Activated CD8-positive, alpha-beta memory T cell treated with anti-CD3 and anti-CD28 coated beads, Interleukin-2, amount 50 U/mL, for 48 hours (primary cell): ENCODE measurements at places on chromosomes 2 and 18.

- no peak for DNase-seq
Observed at GRCh38 chr18:75926811-75927210, 499.3 kb upstream of the SMIM21 start.

GRCh38 chr18:48954886-48955819 is 4.4 kb upstream of the SMAD7 start:
- no peak for DNase-seq

- DNase-seq, result no peak
Observed at GRCh38 chr2:170739048-170739447, 23.9 kb downstream of the SP5 start.

DNA sequence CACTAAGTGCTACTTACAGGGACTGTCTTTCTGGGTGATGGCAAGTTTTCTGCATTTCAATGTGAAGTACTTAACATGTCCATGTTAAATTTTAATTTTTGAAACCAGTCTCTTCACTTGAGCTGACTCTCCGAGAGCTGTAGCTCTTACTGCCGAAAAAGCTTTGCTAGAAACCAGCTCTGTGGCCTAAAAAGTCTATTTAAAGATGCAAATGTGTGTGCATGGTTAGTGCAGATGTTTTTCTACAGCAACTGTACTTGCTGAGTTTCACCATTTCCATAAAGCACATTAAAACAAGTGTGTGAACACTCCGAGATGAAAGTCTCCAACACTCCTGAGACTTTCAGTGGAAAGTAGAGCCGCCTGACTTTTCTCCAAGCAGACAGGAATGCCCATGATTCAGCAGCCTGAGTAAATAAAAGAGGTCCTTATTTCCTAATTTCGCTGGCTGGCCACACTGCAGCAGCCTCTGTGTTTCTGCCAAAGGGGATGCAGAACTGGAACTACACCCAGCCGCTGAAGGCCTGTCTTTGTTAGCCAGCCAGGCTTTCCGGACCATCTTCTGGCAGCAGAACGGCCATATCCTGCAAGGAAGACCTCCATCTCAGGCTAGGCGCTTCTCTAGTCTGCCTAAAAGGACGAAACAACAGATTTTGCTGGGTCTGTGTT is 121.2 kb downstream of the ZNF521 start:
- DNase-seq, result no peak
